A172 (cell line): ENCODE measurements at places on chromosomes 11 and 22. TPM values are rescaled to one million over a fixed set of nuclear protein-coding genes. Genes with fewer than 3 reads are reported as not detected.
A peak's percentile ranks its signal among the peaks of the same experiment; 100 is the strongest.

Gene KCNE3
- not detected in 2 replicates for total RNA-seq

GRCh38 chr11:62680825-62681240, 2.0 kb upstream of the UBXN1 start:
- DNase-seq = peak; percentile 79

DNA sequence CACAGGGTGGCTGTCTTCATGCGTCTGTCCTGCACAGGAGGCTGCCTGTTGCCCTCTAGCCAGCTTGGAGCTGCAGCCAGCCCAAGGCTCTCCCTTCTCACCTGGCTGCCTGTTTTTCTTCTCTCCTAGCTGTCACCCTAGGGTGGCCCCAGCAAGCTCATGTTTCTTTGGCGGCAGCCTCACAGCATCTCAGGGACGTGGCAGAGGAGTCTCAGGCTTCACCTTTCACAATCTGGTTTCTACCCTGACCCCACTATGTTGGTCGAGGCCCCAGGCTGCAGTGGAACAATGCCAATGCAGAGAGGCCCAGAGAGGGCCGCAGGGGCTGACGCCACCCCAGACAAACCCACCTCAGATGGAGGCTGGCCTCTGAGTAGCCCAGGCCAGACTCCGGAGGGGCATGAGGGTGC, 2.5 kb upstream of the CLDN5 start:
- no peak for DNase-seq

GRCh38 chr11:11290354-11290753, 62.7 kb downstream of the CSNK2A3 start:
- DNase-seq = no peak

- DNase-seq = no peak
Observed at GRCh38 chr11:4886186-4886585, 4.5 kb downstream of the OR51T1 start.

GRCh38 chr11:12212821-12213185, 102.4 kb downstream of the MICAL2 start:
- no peak for DNase-seq

Gene DSCAML1
- total RNA-seq = not detected in 2 replicates

- no peak for DNase-seq
Observed at GRCh38 chr11:44535191-44535980, 30.1 kb upstream of the CD82 start.

Gene THAP7
- 46.9 and 49.0 TPM in 2 replicates for total RNA-seq

Gene SYT13
- 0.19 TPM in 1 of 2 replicates, not detected in the other for total RNA-seq

- no peak for DNase-seq
Observed at GRCh38 chr11:109978895-109979294, 114.3 kb upstream of the ZC3H12C start.

DNA sequence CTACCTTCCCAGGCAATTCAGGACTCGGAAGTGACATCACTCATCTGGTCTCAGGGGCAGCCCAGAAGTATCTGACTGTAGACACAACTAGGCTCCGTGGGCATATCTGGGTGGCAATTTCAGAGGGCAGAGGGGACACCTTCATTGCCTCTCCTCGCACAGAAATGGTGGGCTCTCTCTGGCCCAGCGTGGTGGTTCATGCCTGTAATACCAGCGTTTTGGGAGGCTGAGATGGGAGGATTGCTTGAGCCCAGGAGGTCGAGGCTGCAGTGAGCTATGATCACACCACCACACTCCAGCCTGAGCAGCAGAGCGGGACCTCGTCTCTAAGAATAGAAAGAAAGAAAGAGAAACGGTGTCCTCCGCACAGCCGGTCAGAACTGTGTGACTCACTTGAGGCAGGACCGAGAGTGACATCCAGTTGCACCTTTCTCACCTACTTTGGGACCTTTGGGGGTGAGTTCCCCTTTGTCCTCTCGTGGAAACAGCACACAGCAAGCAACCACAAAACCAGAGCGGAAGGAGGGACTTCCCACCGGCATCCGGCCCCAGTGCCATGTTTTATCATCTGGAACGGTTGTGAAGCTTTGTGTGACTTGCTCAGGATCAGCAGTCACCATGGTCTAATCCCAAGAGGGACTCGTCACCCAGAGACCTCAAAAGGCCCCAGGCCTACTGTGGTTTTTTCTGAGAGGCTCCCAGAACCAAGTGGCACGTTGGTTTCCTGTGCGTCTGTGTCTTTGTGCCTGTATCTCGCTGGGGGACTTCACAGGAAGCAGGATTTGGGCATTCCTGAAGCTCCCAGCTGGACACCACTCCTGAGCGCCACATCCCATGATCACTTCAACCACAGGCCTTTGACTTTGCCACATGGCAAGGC, 38.4 kb upstream of the EMID1 start:
- DNase-seq = no peak

DNA sequence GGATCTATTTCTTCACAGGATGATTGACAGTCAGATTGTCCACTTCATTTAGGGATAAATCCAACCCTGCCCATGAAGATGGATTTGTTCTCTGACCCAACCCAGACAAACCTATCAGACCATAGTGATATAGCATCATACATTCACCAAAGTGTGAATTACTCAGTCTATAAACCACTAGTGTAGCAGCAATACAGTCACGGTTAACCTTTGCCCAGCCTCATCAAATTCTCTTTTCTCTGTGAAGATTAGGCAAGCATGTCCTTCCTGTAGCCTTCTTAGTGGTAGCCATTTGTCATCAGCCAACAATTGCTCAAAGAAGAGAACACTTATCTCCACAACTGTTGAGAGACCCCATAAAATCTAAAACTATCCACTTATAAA, 14.4 kb upstream of the BIRC2 start:
- no peak for DNase-seq

Gene OR52N4
- total RNA-seq = not detected in 2 replicates

- peak; percentile 50 for DNase-seq
Observed at GRCh38 chr22:35437049-35437448, 37.1 kb downstream of the MCM5 start.

GRCh38 chr11:8333376-8333775, 69.7 kb upstream of the LMO1 start:
- DNase-seq = no peak

- DNase-seq = no peak
Observed at GRCh38 chr11:121538054-121538453, 85.3 kb upstream of the SORL1-AS1 start.

- DNase-seq = peak; percentile 18
Observed at GRCh38 chr22:41022470-41023298, 69.7 kb upstream of the EP300 start.

Gene PDGFB
- 9.8 and 13.4 TPM in 2 replicates for total RNA-seq

DNA sequence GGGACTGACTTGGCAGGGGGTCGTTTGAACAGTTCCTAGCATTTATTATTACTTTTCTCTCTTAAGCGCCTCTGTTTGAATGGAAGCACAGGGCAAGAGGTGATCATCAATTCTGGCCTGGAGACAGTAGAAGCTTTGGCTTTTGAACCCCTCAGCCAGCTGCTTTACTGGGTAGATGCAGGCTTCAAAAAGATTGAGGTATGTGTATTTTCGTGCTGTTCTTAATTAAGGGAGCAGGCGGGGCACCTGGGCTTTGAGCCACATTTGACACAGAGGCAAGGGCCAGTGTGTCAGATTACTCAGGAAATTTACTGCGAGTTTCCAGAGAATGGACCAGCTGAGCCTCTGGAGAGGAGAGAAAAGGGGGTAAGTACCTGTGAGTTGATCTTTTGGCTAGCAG, 102.4 kb upstream of the SORL1-AS1 start:
- DNase-seq = no peak

DNA sequence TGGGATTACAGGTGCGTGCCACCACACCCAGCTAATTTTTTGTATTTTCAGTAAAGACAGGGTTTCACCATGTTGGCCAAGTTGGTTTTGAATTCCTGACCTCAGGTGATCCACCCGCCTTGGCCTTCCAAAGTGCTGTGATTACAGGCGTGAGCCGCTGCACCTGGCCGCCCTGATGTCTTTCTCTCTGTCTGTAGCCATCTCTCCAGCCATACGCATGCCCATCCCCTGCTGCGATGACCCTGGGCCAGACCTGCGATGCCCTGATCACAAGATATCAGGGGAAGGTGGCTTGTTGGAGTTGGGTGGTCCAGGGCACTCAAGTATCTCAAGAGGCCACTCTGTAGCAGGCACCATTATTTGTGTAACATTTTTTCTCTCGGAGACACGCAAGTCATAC, 54.4 kb upstream of the RBFOX2 start:
- DNase-seq = no peak

- DNase-seq = no peak
Observed at GRCh38 chr11:32774081-32774480, 20.4 kb downstream of the CCDC73 start.

Gene TST
- total RNA-seq = 37.3 and 48.1 TPM in 2 replicates

GRCh38 chr22:23774114-23774921, 1.7 kb downstream of the MMP11 start:
- DNase-seq = no peak

DNA sequence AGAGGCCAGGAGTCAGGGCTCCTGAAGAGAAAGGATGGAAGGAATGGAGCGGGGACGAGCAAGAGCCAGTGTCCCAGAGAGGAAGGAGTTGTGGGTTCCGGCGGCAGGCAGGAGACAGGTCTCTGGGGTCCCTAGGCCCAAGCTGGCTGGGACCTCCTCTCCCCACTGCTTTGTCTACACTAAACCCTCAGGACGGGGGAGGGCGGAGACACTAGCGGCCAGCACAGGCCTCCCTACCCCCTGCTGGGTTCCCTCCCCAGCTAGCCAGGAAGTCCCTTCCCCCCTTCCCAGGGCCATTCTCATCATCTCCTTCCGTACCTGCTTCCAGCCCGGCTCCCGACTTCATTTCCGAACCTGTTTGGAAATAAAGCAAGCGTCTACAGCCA, 79.5 kb downstream of the ST3GAL4 start:
- DNase-seq = no peak

DNA sequence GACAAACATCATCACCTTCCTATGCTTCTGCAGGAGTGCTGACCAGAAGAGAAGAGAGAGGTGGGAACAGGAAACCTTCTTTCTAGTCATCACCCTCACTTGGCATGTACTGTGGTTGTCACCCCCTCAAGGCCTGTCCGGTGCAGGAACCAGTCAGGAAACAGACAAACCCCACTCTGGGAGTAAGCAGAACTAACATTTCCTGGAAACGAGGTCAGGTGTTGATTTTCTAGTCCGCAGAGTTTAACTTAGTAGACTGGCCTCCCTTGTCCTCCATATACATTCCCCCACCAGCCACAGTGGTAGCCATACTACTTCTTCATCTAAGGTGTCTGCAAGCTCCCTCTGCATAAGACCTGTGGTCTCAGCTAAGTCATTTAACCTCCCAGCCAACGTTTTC, 80.7 kb upstream of the NCAM1 start:
- DNase-seq = no peak

Gene OSM
- total RNA-seq = not detected in 2 replicates

DNA sequence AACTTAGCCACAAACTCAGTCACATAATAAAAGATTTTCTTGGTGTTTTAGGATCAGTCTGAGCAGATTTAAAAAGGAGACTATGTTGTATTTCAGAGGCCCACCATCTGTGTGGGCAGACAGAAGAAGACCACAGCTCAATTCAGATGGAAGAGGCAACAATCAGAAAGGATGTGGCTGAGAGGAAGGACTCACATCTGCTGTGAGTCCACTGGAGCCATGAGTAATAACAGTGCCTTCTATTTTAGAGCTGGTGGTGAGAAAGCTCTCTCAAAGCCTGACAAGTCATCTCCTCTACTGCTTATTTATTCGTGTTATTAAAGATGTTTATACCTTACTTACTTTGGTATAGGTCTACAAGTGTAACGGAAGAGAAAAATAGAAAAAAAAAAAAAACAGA, 357.2 kb downstream of the OPCML start:
- no peak for DNase-seq

Gene B4GALNT4
- total RNA-seq = 27.9 and 40.8 TPM in 2 replicates

- peak; percentile 16 for DNase-seq
Observed at GRCh38 chr11:72751116-72752087, 806 bp downstream of the ARAP1 start.

GRCh38 chr11:11998091-11998781, 10.2 kb downstream of the DKK3 start:
- peak; percentile 98 for DNase-seq

GRCh38 chr22:50702821-50703725, 30.4 kb downstream of the SHANK3 start:
- no peak for DNase-seq

DNA sequence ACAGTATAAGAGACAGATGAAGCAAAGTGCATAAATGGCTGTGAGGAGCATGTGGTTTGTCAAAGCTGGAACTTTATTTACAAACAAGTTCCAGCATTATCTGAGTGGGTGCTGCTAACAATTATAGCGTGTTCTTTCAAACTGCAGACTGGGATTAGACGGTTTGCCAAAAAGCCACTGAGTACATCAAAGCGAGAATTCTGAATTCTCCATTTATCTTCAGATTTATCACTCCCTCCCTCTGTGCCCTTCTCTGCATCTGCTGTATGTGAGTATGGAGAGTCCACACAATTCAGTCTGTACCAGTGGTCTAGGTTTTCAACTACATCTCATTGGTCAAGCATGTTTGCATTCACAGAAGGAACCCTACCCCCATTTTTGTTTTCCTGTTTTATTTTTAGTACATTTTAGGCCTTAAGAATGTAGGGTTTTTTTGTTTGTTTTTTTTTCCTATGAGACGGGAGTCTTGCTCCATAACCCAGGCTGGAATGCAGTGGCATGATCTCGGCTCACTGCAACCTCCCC, 18.1 kb upstream of the INCENP start:
- DNase-seq = no peak

Gene ANKK1
- total RNA-seq = not detected in 2 replicates

- DNase-seq = no peak
Observed at GRCh38 chr11:2995893-2996554, 3.9 kb upstream of the NAP1L4 start.

Gene PRG3
- not detected in 2 replicates for total RNA-seq

Gene FXYD2
- not detected in 2 replicates for total RNA-seq

- DNase-seq = no peak
Observed at GRCh38 chr22:43128116-43128515, 15.1 kb downstream of the MCAT start.

- no peak for DNase-seq
Observed at GRCh38 chr11:14189874-14190273, 169.1 kb downstream of the RRAS2 start.

DNA sequence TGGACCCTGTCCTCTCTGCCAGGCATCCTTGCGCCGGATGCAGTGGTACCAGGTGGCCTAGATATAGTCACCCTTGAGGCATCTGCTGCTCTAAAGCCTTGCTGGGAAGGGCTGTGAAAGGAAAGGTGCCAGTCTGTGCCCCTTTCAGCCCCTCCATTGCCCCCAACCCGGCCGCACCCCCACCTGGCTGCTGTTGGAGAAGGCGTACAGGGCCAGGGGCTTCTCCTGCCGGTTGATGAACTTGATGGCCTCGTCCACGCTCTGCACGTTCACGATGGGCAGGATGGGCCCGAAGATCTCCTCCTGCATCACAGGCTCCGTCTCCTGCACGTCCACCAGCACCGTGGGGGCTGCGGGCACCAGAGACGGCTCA, 10.2 kb downstream of the ALDH3B2 start:
- no peak for DNase-seq

- DNase-seq = no peak
Observed at GRCh38 chr11:64220271-64220670, 5.7 kb downstream of the TRPT1 start.

DNA sequence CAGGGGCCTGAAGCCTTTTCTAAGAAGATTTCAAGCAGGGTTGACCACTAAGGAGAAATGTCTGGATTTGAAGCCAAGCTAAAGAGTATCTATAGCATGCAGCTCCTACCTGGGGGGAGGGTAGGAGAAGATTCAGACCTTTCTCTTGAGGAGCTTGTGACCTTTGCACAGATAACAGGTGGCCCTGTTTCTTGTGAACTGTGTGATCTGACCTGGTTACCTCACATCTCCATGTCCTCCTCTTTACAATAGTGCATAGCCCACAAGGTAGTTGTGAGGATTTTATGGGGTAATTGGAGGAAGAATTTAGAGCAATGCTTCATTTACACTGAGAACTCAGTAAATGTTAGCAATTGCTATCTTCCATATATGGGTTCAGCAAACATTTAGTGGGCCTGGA, 310.1 kb downstream of the TMEM135 start:
- DNase-seq = no peak

Gene APOL5
- total RNA-seq = not detected in 2 replicates

Gene PIWIL4
- total RNA-seq = 0.24 and 3.2 TPM in 2 replicates
